ENCODE measurements at places on chromosomes 2 and 18.
A peak's percentile ranks its signal among the peaks of the same experiment; 100 is the strongest.

GRCh38 chr2:85673716-85674375, 5.8 kb upstream of the SFTPB start:
- DNase-seq: no peak

DNA sequence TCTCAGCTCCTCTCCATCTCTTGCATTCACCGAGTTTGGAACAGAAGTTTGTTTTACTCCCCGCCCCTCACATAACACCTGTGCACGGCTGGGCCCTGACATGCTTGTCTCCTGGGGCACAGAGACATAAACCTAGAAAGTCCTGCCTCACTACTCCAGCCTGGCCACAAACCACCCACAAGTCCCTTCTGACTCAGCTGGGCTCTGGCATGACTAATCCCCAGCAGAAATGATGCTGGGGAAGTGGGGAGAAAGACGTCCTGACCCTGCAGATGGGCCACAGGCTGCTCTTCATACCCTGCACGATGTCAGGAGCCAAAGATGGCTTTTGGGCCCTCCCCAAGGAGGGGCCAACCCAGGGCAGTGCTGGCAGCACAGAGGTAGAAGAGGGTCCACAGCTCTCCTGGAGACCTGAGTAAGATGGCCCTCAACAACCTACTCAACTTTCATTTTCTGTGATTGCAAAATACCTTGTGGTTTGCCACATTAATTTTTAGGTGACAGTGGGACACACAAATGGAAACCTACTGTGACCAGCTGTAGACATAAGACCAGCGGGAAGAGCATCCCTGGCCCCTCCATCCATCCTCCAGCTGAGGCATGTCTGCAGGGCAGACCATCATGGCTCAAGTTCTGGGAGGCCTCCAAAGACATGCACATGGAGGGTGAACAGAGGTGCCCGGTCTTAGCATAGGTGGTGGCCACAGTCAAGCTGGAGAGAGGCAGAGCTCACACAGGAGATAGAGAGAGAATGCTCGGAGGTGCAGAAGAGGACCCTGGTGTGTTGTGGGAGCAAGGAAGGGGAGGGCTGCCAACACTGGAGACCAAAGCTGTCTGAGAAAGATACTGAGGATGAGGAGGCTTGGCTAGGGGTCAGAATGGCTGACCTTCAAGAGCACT, 40.0 kb downstream of the DNMT3A start:
- peak; percentile 68 for DNase-seq

DNA sequence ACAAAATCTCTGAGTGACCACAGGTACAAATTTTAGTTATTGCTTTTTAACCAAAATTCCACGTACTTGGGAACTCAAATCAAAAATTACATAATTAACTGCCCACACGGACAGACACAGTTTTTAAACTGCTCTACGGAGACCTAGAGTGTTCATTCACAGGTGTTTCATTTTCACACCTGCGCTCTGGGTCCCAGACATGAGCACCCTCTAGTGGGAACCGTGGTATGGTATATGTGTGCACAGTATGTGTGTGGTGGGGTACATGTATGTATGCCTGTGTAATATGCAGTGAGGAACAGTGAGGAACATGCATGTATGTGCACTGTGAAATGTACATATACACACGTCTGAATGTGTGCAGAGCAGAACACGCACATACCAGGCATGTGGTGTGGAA, 65.0 kb downstream of the PPP4R1 start:
- no peak for DNase-seq

GRCh38 chr2:233029321-233029720, 3.2 kb upstream of the NEU2 start:
- no peak for DNase-seq

DNA sequence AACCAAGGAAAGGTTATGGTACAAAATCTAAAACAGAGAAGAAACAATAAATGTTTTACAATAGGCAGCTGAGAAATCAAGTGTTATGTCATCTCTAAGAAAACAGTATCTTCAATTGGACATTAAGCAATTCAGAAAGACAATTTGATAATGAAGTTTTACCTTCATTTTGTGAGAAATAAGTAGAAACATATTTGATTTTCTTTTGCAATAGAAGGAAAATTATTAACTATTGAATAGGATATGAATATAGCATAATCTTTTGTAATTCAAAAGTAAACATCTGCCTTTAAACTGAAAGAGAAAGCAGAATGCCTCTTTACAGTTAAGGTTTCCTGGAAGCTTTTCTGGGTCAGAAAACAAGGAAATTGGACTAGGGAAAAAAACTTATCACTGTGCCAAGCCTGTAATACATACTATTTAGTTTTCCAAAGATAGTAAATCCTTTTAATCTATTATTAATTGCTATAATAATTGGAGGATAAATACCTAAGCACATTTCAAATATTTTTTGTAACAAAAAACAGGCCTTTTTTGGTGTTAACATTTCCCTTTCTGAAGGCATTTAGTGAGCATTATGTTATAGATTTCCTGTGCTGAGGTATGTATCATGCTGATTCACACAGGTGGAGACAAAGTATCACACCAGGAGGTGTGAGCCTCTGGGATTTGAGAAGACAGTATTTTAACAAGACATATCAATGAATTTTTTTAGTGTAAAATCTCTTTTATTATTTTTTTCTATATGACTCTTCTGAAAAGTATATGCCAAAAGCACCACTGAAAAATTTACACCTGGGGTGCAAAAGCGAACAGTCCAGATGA, 947.0 kb upstream of the CDH2 start:
- no peak for DNase-seq

DNA sequence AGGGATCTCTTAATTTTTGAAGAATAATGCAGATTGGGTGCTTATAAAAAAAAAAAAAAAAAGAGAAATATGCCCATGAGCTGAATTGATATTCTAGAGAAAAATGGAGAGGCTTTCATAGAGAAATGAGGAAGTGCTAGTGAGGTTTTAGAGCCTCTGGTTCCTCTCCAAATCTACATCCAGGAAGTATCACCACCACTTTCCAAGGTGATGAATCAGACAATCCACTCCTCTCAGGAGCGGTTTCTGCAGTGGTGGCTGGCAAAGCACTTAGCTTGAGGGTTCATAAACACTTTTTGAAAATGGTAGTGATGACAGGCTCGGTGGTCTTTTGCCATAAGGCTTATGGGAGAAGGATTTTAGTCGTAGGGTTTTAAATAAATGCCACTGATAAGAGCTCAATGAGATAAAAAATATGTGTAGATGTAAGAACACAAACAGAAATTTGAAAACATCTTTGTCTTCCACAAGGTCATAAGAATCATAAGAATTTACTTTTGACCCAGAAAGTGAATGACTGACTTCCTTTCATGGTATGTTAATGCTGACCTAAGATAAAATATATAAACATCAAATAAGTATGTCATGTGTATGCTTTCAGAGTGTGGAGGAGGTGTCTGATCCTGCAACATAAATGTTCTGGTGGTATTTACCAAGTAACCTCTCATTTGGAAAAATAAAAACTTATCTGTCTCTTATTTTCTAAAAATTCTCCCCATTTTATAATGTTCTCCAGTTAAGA, 42.1 kb upstream of the DSG1 start:
- DNase-seq: no peak

- DNase-seq: no peak
Measured at GRCh38 chr18:45243340-45244110, 371.8 kb upstream of the SLC14A2 start.

GRCh38 chr2:185130685-185131084, 532.4 kb downstream of the ZNF804A start:
- no peak for DNase-seq

- no peak for DNase-seq
Measured at GRCh38 chr2:239722760-239723470, 302.2 kb downstream of the NDUFA10 start.

- DNase-seq: no peak
Measured at GRCh38 chr18:65748321-65748720, 2.5 kb upstream of the CDH7 start.

DNA sequence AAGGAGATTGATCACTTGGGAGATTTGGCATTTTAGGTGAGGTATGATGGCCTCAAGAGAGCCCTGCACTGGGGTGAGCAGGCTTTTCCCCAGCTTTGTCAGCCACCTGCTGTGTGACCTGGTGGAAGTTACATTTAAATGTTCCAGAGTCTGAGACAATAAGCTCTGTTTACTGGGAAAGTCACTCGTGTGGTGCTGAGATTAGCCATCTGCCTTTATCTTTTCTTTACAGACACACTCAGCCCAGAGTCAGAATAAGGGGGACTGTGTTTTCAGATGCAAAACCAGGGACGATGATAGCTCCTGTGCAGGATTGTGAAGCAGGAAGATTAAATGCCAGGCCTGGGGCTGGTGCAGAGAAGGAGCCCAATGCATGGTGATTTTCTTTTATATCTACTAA, 47.9 kb downstream of the SH3RF3 start:
- DNase-seq: no peak

DNA sequence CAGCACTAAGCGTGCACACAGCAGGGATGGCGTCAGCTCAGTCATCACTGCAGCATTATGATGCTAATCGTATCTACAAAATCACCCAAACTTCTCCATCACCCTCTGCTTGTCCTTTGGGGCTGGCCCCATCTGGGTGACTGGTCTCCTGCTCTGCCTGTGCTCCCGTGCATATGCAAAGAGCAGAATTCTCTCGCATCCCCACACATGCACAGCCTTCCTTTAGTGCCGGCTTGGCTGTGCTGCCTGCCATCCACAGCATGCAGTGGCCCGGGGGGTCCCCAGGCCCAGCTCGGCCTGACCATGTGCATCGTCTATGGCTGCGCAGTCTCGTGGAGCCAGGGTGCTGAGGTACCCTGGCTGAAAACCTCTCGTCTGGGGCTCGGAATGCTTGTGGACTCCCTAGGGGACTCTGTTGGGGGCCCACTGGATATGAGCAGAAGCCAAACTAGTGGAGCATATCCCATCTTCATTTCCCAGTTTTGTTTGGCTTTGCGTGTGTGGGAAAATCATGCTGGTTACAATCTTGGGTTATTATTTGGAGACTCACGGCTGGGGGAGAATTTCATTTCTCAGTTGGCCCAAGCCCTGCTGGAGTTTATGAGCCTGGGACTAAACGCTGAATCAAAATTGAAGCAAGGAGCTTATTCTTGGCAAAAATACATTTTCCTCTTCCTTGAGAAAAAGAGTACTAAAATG, 70.9 kb upstream of the HS6ST1 start:
- DNase-seq: no peak

DNA sequence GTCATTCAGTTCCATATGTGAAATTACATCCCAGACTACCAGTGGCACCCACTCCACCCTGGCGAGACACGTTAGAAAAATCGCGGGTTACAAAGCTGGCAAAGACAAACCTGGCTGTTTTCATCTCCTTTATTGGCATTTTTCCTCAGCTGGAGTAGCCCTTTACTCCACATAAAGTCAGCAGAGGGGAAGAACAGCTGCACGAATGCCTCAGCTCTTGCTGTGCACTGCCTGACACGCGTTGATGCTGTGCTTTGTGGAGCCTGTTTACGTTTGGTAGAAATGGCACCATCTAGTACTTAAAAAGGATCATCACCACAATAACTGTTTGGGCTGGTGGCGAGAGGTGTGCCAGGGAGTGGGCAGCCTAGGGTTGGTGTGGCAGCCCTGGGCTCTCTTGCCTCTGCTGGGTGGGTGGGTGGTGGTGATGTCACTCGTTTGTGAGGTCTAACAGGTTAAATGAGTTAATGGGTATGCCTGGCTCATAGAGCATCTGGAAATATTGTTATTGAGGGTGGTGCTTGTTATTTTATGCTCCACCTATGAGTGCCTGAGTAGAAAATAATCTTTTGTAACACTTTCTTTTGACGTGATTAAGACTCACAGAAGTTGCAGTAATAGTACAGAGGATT, 16.4 kb downstream of the FARP2 start:
- no peak for DNase-seq

DNA sequence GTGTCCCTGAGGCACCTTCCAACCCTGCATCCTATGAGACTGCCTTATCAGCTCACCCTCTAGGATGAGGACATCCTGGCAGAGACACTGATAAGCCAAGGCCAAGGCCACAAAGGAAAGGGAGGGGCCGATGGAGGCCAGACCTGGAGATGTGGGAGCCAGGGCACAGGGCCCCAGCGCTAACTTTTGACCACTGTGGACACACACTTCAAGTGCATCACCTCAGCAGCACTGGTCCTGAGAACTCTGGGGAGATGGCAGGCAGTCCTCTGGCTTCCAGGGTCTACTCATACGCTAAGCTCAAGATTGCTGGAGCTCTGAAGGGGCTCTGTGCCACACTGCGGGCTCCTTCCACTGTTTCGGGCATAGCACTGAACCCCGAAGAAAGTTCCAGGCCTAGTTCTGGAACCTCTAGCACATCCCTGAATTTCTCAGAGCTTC, 100.2 kb upstream of the ID2 start:
- DNase-seq: no peak

DNA sequence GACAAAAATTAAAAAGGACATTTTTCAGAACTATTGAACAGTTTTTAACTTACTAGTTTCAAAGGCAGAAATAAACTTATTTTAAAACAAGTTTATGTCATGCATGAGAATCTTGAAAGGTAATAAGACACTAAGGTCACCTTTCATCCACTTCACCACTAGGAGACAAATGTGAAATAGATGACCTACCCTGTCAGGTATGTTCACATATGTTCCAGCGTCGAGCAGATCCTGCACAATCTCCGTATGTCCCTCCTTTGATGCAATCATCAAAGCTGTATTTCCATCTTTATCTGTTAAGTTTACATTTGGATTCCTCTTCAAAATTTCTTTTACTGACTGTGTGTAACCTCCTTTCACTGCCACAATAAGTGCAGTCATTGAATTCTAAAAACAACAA, 34.7 kb downstream of the KIDINS220 start:
- DNase-seq: no peak

DNA sequence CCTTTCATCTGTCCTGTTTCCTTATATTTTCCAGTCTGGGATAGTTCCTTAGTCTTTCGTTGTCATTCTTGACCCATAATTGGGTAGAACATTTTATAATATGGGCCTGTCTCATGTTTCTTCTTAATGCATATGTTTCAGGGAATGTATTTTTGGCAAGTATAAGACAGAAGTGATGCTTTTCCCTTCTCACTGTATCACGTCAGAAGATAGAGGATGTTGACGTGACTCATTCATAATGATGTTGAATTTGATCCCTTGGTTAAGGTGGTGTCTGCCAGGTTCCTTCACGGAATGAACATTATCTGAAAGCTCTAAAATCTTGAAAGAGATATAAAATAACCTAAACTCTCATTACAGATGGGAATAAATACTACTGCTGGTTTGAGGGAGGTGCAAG, 18.8 kb downstream of the CDH7 start:
- no peak for DNase-seq

GRCh38 chr18:58520969-58521368, 107.9 kb downstream of the ALPK2 start:
- no peak for DNase-seq

Data from activated T-cell treated with anti-CD3 and anti-CD28 coated beads for 24 hours (primary cell).